ENCODE measurements at places on chromosomes 4 and X. TPM values are rescaled to one million over a fixed set of nuclear protein-coding genes. Genes with fewer than 3 reads are reported as not detected.

Gene C1QTNF7
- 6.3 TPM for total RNA-seq

Gene WDR17
- total RNA-seq = 19.6 TPM

Gene CDS1
- 0.30 TPM for total RNA-seq

Gene ARSJ
- 5.5 TPM for total RNA-seq

Gene CTSO
- total RNA-seq = 27.3 TPM

Gene BST1
- 10.1 TPM for total RNA-seq

Gene USP11
- total RNA-seq = 54.6 TPM

Gene IL1RAPL2
- not detected for total RNA-seq
